Esophagus squamous epithelium (tissue), 5 donors: ENCODE measurements at places on chromosomes 7 and 10.

GRCh38 chr7:101929256-101929655 is 111.8 kb downstream of the CUX1 start:
- no peak for DNase-seq

DNA sequence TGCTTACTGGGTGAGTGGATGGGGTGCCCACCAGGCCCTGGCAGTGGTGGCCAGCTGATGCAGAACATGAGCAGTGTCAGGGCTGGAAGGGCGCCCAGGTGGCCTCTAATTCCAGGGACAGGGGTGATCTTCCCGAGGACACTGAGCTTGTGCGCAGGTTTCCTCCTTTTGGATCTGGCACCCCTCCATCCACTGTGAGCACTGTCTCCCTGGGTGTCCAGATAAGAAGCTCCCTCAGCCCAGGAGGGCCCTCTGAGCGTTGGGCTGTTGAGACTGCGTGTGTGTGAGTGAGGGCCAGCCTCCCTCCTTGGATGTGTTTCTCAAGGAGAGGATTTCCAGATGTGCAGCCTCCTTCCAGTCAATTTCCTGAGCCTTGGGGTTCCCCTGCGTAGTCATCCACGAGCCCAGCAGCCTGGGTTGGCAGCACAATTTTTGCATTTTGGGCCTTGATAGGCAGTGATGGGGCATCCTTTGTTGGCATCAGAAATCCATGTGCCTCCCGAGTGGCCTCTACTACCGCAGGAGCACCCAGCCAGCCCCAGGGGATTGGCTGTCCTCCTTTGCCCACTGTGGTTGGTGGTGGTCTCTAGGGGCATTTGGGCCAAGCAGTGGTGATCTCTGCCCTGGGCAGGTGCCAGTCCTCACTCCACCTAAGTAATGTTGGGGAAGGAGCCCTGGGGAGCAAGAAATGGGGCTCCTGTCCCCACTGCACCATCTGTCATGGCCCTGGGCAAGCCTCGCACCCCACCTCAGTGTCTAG is 20.9 kb upstream of the BTBD16 start:
- no peak for DNase-seq

DNA sequence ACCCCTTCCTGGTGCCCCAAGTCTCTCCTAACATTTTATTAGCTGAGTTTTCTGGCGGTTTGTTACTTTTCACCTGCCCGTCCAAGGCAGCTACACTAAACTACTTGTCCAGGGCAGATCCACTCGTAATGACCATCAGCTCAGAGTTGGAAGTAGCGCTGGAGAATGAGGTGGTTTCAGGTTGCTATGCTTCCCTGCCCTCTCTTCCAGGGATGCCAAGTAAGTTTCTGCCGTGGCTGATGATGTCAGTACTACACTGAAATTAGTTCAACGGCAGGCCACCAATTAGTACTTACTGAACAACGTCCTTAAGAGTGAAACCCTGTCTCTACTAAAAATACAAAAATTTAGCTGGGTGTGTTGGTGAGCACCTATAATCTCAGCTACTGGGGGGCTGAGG is 55.2 kb downstream of the DIP2C start:
- no peak for DNase-seq

- DNase-seq = no peak
Observed at GRCh38 chr7:99541212-99541611, 10.7 kb downstream of the FAM200A start.

DNA sequence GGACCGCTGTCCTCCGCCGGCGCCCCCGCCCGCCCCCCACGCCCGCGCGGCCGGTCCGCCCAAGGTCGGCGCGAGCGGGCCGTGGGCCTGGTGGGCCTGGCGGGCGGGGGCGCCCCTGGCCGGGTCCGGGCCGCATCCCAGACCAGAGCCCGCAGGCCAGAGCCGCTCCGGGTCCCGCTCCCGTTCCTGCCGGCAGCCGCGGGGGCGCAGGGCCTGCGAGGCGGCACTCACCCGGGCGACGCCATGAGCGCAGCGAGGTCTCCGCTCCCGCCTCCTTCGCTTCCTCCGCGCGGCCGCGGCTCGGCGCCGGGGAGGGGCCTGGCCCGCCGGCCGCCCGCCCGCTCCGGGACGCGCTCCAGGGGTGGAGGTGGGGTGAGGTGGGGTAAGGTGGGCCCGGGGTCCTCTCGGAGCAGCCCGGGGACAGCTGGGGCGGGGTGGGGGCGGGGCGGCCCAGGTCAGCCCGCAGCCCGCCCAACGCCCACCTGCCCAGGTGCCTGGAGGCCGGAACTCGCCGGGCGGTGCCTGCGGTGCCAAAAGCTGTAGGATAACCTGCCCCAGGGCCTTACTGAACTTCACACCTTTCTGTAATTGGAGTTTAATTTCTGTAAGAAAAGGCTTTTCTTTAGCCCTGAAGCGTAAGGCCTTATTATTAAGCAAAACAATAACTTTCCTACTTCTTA is at the start of gene URGCP:
Gene URGCP, minus strand, starts transcription at position 266 of the 680 bp plus-strand sequence. Its CDS starts 21 bp downstream, at position 245.
- no peak for DNase-seq

GRCh38 chr7:20176578-20177242 is 40.5 kb downstream of the MACC1 start:
- DNase-seq = no peak

GRCh38 chr7:108093851-108094331 is 36.3 kb downstream of the LAMB4 start:
- no peak for DNase-seq

- DNase-seq = no peak
Observed at GRCh38 chr10:97612386-97612785, 20.9 kb downstream of the MORN4 start.

GRCh38 chr7:93327006-93327633 is 95.0 kb downstream of the VPS50 start:
- no peak for DNase-seq

DNA sequence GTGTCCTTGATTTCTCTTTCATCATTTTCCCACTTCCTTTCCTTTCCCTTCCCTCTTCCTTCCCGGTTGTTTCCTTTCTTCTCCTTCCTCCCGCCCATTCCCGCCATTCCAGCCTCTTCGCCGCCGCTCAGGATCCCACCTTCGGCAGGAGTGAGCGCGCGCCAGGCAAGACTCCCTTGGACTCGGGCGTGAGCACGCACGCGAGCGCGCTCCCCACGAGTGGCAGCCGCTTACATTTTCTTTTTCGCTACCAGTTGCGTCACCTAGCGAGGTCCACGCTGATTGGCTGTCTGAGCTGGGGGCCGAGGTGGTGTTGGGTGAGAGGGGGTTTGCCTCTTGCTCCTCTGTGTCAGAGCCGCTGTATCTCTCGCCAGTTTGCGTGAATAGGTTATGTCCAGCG is 11.8 kb downstream of the ZAN start:
- no peak for DNase-seq

DNA sequence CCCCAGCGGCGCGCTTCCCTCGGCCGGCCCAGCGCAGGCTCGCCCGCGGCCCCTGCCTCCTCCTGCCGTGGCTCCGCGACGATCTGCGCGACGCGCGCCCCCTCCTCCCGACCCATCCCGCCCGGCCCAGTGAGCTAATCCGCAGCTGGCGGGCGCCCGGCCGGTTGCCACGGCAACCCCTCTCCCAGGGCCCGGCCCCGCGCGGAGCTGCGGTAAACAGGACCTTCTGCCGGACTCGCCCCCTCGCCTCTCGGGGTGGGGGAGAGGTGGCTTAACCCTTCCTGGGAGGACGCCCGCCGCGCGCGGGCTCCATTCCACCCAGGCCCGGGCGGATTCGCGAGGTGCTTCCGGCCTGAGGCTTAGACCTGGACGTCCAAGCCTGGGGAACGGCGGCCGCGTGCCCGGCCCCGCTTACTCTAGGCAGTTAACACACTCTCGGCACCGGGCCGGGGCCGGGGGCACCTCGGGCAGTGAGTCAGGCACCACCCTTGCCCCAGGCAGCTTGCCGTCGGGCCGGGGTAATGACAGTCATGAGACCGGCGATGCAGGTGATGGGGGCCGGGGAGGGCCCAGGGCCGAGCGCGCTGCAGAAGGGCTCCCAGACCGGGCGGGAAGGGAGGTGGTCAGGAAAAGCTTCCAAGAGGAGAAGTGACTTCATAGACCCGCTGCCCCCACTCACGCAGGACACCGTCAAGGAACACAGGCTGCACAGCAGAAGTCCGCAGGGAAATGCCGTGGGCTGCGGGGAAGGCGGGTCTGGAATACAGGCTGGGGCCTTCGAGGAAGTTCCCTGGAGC is at the start of gene DENND2A:
Gene DENND2A, minus strand, starts transcription at position 87 of the 797 bp plus-strand sequence. CDS start 38,416 bp downstream, outside the sequence.
- no peak for DNase-seq

- DNase-seq = no peak
Observed at GRCh38 chr10:36602374-36602773, 523.0 kb upstream of the ANKRD30A start.

GRCh38 chr7:4951903-4952636 is 6.9 kb downstream of the MMD2 start:
- no peak for DNase-seq

DNA sequence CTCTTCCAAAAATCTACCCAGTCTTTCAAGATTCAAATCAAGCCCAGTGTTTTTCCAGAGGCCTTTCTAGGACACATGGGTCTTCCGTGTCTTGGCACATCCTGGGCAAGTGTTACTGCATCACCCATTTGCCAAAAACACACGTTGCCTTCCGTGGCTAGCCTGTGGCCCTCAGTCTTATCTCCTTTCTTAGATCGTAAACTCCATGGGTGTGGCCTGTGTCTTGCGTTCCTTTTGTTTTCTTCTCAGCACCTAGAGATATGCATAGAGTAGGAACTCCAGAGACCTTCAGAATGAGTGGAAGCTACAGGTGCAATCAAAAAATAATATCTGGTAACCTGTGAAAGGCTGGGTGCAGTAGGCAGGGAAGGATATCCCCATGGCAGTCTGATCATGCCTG is 56.5 kb upstream of the NMT2 start:
- no peak for DNase-seq

DNA sequence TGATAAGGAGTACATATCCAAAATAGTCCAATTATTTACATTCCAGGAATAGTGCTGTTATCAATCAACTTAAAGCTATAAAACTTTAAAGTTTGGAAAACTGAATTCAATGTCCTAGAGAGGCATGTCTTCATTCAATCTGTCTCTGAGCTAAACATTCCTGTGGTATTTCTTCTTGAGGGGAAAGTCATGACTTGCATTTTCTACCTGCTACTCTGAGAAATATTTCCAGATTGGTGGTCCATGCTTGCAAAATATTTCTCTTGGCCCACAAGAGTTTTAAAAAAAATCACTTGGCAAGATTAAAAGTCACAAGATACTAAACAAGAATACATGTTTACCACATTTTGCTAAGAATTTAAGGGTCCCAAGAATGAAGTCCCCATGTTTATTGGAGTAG is 63.6 kb upstream of the HGF start:
- DNase-seq = no peak

GRCh38 chr10:88314362-88314761 is 268.8 kb downstream of the RNLS start:
- DNase-seq = no peak

GRCh38 chr10:84008878-84009277 is 130.4 kb upstream of the GHITM start:
- DNase-seq = no peak

DNA sequence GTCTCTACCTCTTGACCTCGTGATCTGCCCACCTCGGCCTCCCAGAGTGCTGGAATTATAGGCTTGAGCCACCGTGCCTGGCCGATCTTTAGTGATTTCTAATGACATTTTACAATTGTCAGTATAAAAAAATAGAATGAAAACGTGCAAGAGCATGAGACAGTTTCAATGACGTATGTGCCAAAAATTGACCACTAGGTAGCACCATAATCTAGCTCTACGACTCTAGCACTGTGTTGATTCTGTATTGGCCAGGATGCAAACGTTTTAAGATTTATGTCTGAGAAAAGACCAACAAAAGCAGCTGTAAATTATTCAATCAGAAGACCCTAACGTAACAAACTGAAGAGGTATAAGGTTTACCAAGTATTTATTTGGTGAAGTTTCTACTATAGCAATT is 25.4 kb upstream of the EXOC6 start:
- no peak for DNase-seq

DNA sequence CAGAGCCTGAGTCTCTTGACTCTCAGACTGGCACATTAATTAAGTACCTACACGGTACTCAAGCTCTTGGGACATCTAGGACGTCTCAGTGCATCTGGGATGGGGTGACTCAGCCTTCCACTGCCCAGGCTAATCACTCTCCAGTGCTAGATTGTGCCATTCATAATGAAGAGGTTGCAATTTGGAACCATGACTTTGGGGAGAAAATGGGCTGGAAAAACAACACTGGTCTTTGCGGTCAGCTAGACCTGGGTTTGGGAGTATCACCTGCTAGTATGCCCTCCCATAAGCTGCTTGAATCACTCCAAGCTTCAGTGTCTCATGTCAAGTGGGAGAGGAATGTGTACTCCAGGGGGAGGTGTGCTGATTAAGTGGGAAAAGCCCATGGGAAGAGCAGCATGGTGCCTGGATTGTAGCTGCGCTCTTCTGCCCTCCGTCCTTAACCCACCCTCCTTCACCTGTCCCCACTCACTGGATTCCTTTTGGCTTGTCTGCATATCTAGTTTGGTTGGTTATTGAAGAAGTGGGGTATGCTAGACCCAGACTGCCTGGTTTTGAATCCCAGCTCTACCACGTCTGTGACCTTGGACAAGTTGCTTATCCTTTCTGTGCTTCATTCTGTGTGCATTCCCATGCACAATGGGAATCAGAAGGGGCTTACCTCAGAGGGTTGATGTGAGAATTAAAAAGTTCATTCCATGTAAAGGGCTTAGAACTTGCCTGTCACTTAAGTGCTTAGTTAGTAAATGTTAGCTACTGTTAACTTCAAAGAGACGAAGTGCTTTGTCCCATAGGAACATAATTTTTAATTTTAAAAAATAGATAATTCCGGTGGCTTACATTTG is 3.8 kb downstream of the NFE2L3 start:
- DNase-seq = no peak

DNA sequence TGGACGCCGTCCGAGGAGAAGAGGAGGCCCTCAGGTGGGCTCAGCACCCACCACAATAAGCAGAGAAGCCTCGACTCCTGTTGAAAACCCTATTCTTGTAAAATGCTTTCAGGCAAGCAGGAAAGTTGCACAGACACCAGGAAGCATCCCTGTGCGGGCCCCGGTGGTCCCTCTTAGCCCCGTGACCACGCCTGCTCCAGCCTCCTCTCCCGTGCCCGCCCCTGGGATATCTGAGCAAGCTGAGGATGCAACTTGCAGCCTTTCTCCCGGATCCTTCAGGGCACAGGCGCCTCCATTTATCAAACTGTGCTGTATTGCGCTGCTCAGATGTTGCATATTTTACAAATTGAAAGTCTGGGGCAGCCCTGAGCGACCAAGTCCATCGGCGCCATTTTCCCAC is 72.7 kb downstream of the CFAP46 start:
- DNase-seq = no peak

GRCh38 chr10:131892806-131893675 is 7.8 kb upstream of the PPP2R2D start:
- no peak for DNase-seq

GRCh38 chr7:68697796-68698280 is 900.4 kb upstream of the AUTS2 start:
- no peak for DNase-seq

DNA sequence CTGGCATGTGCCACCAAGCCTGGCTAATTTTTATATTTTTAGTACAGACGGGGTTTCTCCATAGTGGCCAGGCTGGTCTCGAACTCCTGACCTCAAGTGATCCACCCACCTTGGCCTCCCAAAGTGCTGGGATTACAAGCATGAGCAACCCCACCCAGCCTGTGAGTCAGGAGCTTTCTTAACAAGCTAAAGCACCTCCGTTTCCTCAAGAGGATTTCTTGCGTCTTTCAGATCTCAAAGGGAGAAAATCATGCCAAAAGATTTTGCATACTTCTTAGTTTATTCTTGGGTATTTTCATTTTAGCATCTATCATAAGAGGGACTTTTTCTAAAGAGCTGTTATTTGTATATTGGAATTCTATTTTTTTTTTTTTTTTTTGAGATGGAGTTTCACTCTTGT is 47.9 kb upstream of the FOXK1 start:
- DNase-seq = no peak

- no peak for DNase-seq
Observed at GRCh38 chr10:89665302-89665701, 20.3 kb upstream of the PANK1 start.
